Activated T-helper 1 cell treated with anti-CD3 and anti-CD28 coated beads, Interleukin-12 subunit alpha, Interleukin-12 subunit beta, Interleukin-2, Interleukin-4 antibody, amounts not matched to agents 30 ng/mL and 10 ng/mL and 1 ng/mL, durations not matched to agents 14 hours and 24 hours and 36 hours (primary cell): ENCODE measurements at places on chromosomes 3 and 15. TPM values are rescaled to one million over a fixed set of nuclear protein-coding genes. Genes with fewer than 3 reads are reported as not detected.

- no peaks in the 10 kb centered on the region for H3K36me3 ChIP-seq
- no peak overlapping the region for H3K27ac ChIP-seq
- H3K27me3 ChIP-seq = peaks cover 6% of the 10 kb centered on the region
- peaks cover 7% of the 10 kb centered on the region for H3K4me1 ChIP-seq
Measured at GRCh38 chr15:93121973-93122910, 33.2 kb upstream of the RGMA start.

- H3K27ac ChIP-seq = peak overlapping the region; percentile 92
- peaks cover 2% of the 10 kb centered on the region for H3K36me3 ChIP-seq
- peak overlapping the region; percentile 87 for H3K4me3 ChIP-seq
- no peak for DNase-seq
- H3K4me1 ChIP-seq = peaks cover 39% of the 10 kb centered on the region
Measured at GRCh38 chr3:156825795-156826143, 384 bp upstream of the LEKR1 start.

DNA sequence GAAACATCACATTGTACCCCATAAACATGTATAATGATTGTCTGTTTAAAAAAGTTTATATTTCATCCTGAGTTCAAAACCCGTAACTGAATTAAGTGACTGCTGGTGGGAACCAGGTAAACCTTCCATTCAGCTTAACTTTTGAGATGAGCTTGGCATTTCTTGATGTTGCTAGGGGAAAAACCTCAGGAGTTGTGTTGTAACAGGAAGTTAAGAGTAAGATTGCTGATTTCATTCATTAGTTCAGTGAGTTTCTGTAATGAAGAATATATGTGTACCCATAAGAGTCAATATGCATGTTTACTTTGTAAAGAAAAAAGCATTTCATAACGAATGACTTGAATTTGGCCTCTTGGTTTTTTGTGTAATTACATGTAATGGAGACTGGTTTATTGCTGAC is 32.5 kb downstream of the CTSH start:
- H3K4me3 ChIP-seq = no peak overlapping the region
- peak overlapping the region; percentile 66 for H3K27ac ChIP-seq
- DNase-seq = no peak
- H3K4me1 ChIP-seq = peaks cover 37% of the 10 kb centered on the region
- H3K36me3 ChIP-seq = peaks cover 47% of the 10 kb centered on the region

GRCh38 chr15:22963641-22964040 is 16.5 kb downstream of the CYFIP1 start:
- H3K36me3 ChIP-seq = no peaks in the 10 kb centered on the region
- no peak for DNase-seq
- H3K27ac ChIP-seq = no peak overlapping the region

The TM4SF1 gene
- 0.13 and 0.22 TPM in 2 replicates for total RNA-seq

GRCh38 chr3:130384476-130385025 is 39.1 kb downstream of the COL6A5 start:
- no peaks in the 10 kb centered on the region for H3K36me3 ChIP-seq
- no peak overlapping the region for H3K27ac ChIP-seq
- no peak overlapping the region for H3K4me3 ChIP-seq
- H3K27me3 ChIP-seq = no peaks in the 10 kb centered on the region

The STRIT1 gene
- not detected in 2 replicates for total RNA-seq

DNA sequence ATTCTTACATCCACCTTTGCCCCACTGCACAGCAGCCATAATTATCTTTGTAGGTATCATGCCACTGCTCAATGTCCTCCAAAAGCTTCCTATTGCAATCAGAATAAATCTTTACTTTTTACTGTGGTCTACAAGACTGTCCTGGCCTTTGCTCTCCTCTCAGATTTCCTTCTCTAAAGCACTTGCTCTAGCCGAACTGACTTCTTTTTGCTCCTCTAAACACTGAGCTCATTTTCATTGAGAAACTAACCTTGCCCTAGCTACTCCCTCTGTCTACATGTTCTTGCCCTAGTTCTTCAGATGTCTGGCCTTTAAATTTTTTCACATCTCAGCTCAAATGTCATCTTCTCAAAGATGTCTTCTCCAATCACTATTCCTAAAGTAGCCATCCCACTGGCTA is 342.8 kb downstream of the TBC1D5 start:
- no peak for DNase-seq
- H3K27ac ChIP-seq = no peak overlapping the region
- no peaks in the 10 kb centered on the region for H3K27me3 ChIP-seq
- no peak overlapping the region for H3K4me3 ChIP-seq
- peaks cover 4% of the 10 kb centered on the region for H3K36me3 ChIP-seq
- no peaks in the 10 kb centered on the region for H3K4me1 ChIP-seq
